ENCODE measurements at places on chromosomes 4 and X. TPM values are rescaled to one million over a fixed set of nuclear protein-coding genes. Genes with fewer than 3 reads are reported as not detected.

MAGEA6 gene
- total RNA-seq = not detected

DNA sequence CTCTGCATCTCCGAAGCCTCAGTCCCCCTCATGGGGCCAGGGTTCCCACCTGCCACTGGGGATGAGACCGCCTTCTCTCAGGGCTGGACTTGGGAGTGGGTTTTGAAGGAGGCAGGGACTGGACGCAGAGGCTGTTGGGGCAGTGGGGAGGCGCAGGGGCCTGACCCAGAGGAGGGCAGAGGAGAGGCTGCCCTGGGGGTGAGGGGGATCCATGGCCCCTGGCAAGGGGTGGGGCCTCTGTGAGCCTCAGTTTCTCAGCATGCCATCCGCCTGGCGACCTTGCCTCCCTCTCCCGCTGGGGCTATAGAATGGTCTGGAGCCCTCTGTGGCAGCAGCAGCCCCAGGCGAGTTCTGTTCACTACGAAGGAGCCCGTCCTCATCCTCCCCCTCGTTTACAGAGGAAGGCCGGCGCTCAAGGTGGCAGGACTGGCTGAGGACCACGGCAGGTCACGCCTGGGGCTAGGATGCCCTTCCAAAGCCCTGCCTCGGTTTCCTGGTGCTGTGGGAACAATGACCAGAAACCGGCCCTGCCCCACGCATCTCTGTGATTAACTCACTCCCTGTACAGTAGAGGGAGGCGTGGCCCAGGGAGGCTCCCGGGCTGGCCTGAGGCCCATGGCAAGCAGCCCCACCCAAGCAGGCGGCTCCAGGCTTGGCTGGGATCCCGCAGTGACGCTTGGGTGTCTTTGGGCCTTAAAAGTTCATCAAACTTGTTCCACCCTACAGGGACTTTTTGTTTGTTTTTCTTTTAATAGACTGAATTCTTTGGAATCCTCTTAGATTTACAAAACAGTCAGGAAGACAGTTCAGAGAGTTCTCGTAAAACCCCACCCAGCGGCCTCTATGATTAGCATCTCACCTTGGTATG lies 16.0 kb upstream of the SH3TC1 start:
- no peak overlapping the region for H3K4me3 ChIP-seq
- DNase-seq = peak; percentile 94
- H3K27me3 ChIP-seq = no peaks in the 10 kb centered on the region
- peak overlapping the region; percentile 71 for H3K27ac ChIP-seq
- H3K4me1 ChIP-seq = peaks cover 38% of the 10 kb centered on the region

GRCh38 chrX:65926095-65927019 lies 113.5 kb downstream of the VSIG4 start:
- no peaks in the 10 kb centered on the region for H3K36me3 ChIP-seq
- no peak for DNase-seq
- H3K4me1 ChIP-seq = no peaks in the 10 kb centered on the region
- no peak overlapping the region for H3K27ac ChIP-seq
- no peak overlapping the region for H3K4me3 ChIP-seq
- no peaks in the 10 kb centered on the region for H3K27me3 ChIP-seq

RNF128 gene
- total RNA-seq = 0.08 TPM

GYPE gene
- 0.44 TPM for total RNA-seq

NPY2R gene
- total RNA-seq = not detected

DNA sequence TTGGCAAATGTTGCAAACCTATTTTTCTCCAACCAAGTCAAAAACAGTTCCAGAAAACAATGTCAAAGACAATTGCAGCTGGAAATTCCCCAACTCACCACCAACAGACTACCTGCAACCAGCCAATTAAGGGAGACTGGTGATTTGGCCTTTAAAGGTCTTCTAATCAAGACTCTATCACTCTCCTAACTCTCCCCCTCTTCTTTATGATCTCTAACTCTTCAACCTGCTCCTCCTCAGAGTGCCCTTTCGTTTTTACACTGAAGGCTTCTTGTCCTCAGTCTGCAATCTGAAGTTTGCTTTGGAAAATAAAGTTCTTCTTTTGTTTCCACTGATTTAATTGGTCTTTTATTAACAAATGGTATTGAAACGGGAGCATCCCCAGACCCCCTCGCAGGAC lies 203.9 kb downstream of the TECRL start:
- no peak for DNase-seq
- H3K4me3 ChIP-seq = no peak overlapping the region
- H3K4me1 ChIP-seq = no peaks in the 10 kb centered on the region
- no peaks in the 10 kb centered on the region for H3K36me3 ChIP-seq
- no peaks in the 10 kb centered on the region for H3K27me3 ChIP-seq

SHROOM4 gene
- total RNA-seq = 8.2 TPM

ODAPH gene
- not detected for total RNA-seq

DNA sequence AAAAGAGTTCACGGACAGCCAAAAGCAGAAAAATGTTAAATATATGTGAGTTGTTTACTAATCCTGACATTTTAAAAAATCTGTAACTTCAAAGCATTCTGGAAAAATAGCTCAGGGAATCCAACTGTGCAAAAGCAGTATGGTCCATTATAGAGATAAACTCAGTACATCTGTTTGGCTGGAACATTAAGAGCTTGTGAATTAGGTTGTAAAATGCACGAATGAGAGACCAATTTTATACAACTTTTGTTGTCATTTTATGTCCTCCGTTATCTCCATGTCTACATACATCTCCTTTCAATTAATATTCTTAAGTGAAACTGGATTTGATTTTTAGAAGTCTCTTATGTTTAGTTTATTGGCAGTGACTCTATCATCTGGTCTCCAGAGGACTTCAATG lies 367.0 kb upstream of the ATOH1 start:
- DNase-seq = no peak
- H3K4me3 ChIP-seq = no peak overlapping the region
- H3K27me3 ChIP-seq = no peaks in the 10 kb centered on the region

RHOXF1 gene
- total RNA-seq = 0.44 TPM

PHEX gene
- 0.07 TPM for total RNA-seq

DNA sequence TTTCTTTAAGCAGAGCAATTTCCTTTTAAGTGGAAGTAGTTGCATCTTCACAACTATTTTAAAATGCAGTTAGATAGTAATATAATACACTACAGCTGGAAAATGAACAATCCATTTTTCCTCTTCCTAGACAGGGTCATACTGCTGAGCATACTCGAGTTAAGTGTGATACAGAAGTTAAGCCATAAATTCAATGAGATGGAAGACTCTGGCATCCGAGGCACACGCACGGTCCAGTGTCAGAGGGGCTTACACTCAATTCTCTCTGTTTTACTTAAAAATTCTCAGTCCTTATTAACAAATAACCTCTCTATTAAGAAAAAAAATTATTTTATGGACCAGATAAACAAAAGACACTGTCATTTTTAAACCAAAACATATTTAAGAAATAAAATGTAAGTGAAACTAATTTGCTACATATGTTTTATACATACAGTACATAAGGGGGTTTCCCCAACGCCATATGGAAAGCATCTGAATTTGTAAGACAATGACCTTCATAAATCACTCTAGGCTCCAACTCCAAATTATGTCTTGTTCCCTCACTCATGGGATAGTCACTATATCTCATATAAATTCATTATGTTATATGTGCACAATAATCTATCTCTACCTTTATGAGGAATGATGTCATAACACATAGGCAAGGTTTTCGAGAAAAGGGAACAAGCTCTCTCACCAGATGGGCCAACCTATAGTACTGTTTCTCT lies 315.3 kb downstream of the PAPSS1 start:
- DNase-seq = no peak
- H3K36me3 ChIP-seq = no peaks in the 10 kb centered on the region
- H3K27ac ChIP-seq = no peak overlapping the region
- H3K4me1 ChIP-seq = no peaks in the 10 kb centered on the region
- H3K4me3 ChIP-seq = no peak overlapping the region
- H3K27me3 ChIP-seq = no peaks in the 10 kb centered on the region

CLDN34 gene
- not detected for total RNA-seq

DDX60 gene
- total RNA-seq = 10.3 TPM

PRDM8 gene
- total RNA-seq = 0.49 TPM

ARHGEF38 gene
- total RNA-seq = not detected

CFI gene
- 7.6 TPM for total RNA-seq

PPID gene
- 31.9 TPM for total RNA-seq

CDKL5 gene
- total RNA-seq = 11.2 TPM

- H3K27me3 ChIP-seq = no peaks in the 10 kb centered on the region
- H3K36me3 ChIP-seq = no peaks in the 10 kb centered on the region
- DNase-seq = no peak
Measured at GRCh38 chrX:23372220-23372902, 37.7 kb downstream of the PTCHD1 start.

GRCh38 chr4:36011381-36011780 lies 232.9 kb downstream of the ARAP2 start:
- H3K36me3 ChIP-seq = no peaks in the 10 kb centered on the region
- no peaks in the 10 kb centered on the region for H3K4me1 ChIP-seq
- no peak overlapping the region for H3K4me3 ChIP-seq
- no peak overlapping the region for H3K27ac ChIP-seq

DNA sequence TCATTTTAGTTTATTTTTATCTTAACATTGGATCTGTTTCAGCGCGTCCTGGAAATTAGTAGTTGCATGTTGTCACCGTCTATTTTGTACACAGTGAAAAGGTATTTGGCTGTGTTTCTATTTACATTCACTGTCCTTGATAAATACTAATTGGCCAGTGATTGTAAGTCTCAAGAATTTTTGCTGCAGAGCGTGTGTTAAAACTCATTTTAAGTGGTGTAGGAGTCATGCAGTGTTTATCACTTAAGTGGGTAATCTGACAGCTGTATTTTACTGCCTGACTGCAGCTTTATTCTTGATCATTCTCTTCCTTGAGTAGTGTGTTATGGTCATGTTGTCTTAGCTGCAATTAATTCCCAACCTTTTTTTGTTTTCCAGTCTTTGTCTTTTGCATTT lies 9.8 kb downstream of the GUCY1A1 start:
- H3K27ac ChIP-seq = peak overlapping the region; percentile 43
- H3K4me3 ChIP-seq = no peak overlapping the region
- H3K27me3 ChIP-seq = no peaks in the 10 kb centered on the region
- H3K36me3 ChIP-seq = no peaks in the 10 kb centered on the region

NPY5R gene
- not detected for total RNA-seq

GRCh38 chrX:53262918-53263394 lies 18.4 kb downstream of the IQSEC2 start:
- no peak for DNase-seq
- H3K27me3 ChIP-seq = no peaks in the 10 kb centered on the region
- H3K27ac ChIP-seq = no peak overlapping the region

NOX1 gene
- total RNA-seq = not detected

MAGED4B gene
- 3.6 TPM for total RNA-seq

DNA sequence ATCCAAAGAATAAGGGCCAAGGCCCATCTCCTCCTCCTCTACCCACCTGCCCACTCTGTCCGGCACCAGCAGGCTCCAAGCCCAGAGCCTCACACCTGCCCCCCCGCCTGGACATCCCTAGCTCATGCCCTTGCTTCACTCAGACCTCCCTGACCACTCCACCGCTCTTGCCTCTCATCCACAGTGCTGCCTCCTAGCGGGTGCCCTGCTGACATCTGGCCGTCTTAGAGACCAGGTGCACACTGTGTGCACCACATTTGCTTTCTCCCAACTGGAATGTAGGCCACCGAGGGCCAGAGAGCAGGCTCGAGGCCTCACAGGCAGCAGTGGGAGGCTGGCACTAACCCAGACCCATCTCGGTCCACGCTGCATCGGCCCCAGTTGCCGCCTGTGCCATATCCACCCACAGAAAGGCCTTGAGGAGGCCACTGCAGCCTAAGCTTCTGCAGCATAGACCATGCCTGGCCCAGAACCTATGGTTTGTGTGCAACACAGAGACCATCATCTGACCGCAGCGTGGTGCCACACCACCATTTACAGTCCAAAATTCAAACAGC lies 13.5 kb downstream of the LETM1 start:
- H3K36me3 ChIP-seq = peaks cover 7% of the 10 kb centered on the region
- H3K27me3 ChIP-seq = no peaks in the 10 kb centered on the region
- H3K4me1 ChIP-seq = peaks cover 25% of the 10 kb centered on the region
- DNase-seq = no peak
- H3K4me3 ChIP-seq = no peak overlapping the region

- no peak overlapping the region for H3K27ac ChIP-seq
- H3K27me3 ChIP-seq = no peaks in the 10 kb centered on the region
- H3K36me3 ChIP-seq = no peaks in the 10 kb centered on the region
- no peak for DNase-seq
- H3K4me1 ChIP-seq = no peaks in the 10 kb centered on the region
- H3K4me3 ChIP-seq = no peak overlapping the region
Measured at GRCh38 chrX:49129427-49129826, 5.9 kb upstream of the GPKOW start.

ZC4H2 gene
- 4.2 TPM for total RNA-seq

KLHL4 gene
- 1.3 TPM for total RNA-seq

GRCh38 chrX:151825007-151825406 lies 87.7 kb upstream of the MAGEA4 start:
- H3K27ac ChIP-seq = no peak overlapping the region
- no peaks in the 10 kb centered on the region for H3K4me1 ChIP-seq

DNA sequence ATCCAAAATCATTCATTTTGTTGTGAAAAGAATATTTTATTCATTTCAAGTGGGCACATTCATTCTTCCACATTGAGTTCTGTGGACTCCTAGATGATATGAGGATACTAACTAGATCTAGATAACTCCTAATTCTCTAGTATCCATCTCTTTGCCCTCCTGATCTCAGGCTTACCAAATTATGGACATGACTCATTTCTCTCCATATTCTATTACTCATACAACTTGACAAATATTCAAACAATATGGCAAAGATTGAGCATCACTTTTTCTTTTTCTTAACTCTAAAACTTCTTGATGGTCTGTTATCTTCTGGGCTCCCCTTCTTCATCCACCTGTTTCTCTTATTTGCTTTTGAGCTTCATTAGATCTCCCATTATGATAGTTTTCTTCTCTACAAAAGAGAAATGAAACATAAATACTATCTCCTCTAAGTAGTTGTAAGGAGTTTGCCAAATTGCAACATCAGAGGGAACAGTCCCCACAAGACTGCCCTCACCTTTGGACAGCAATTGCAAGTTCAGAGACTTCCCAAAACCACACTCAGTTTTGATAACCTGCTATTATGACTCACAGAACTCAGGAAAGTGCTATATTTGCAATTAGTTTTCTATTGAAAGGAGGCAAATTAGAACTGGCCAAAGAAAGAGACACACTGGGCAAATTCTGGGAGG lies 422.9 kb downstream of the SPRY1 start:
- DNase-seq = no peak
- H3K4me3 ChIP-seq = no peak overlapping the region
- no peak overlapping the region for H3K27ac ChIP-seq
- no peaks in the 10 kb centered on the region for H3K27me3 ChIP-seq
- H3K4me1 ChIP-seq = no peaks in the 10 kb centered on the region
- H3K36me3 ChIP-seq = no peaks in the 10 kb centered on the region

DNA sequence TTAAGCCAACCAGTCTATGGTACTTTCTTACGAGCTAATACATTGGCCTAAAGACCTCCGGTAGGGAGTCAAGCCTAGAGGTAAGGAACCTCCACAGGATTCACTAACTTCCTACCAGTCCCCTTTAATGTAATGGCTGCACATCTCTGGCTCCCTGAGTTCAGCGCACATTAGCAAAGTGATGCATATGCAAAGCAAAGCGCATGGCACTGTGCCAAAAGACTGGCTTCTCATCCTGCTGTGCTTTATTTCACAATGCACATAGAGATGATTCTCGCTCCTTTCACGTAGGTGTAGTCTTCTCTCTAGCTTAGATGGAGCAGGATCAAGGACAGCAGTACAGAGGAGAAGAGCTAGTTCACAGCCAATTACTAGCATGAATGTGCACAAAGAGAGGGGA lies 14.6 kb upstream of the CLTRN start:
- no peak for DNase-seq
- H3K4me1 ChIP-seq = peaks cover 17% of the 10 kb centered on the region
- H3K4me3 ChIP-seq = no peak overlapping the region
- H3K27me3 ChIP-seq = no peaks in the 10 kb centered on the region
- no peak overlapping the region for H3K27ac ChIP-seq
- H3K36me3 ChIP-seq = peaks cover 21% of the 10 kb centered on the region

- no peak for DNase-seq
- H3K4me3 ChIP-seq = no peak overlapping the region
- H3K27me3 ChIP-seq = no peaks in the 10 kb centered on the region
- no peaks in the 10 kb centered on the region for H3K4me1 ChIP-seq
- H3K36me3 ChIP-seq = no peaks in the 10 kb centered on the region
Measured at GRCh38 chr4:108261026-108261425, 92.3 kb upstream of the LEF1 start.

All from heart right ventricle (tissue), 16 donors.